NCI-H748 treated with DMSO at 0.1 percent for 48 hours (cell line): ENCODE measurements at places on chromosomes 5 and 9.

GRCh38 chr9:34121996-34122395 is 4.5 kb downstream of the DCAF12 start:
- no peak for DNase-seq

GRCh38 chr5:107340631-107341030 is 330.1 kb downstream of the EFNA5 start:
- DNase-seq = no peak

- no peak for DNase-seq
Measured at GRCh38 chr9:16257604-16258003, 612.9 kb downstream of the BNC2 start.

DNA sequence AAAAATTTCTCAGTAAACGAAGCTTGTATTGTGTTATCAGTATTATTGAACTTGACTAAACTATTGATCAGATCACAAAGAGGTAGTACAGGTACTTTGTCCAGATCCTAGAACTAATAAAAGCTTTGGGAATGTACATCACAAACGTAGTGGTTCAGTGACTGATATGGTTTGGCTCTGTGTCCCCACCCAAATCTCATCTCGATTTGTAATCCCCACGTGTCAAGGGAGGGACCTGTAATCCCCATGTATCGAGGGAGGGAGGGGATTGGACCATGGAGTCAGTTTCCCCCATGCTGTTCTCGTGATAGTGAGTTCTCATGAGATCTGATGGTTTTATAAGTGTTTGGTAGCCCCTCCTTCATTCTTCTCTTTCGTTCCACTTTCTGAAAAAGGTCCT is 100.9 kb downstream of the ARRDC3 start:
- DNase-seq = no peak

DNA sequence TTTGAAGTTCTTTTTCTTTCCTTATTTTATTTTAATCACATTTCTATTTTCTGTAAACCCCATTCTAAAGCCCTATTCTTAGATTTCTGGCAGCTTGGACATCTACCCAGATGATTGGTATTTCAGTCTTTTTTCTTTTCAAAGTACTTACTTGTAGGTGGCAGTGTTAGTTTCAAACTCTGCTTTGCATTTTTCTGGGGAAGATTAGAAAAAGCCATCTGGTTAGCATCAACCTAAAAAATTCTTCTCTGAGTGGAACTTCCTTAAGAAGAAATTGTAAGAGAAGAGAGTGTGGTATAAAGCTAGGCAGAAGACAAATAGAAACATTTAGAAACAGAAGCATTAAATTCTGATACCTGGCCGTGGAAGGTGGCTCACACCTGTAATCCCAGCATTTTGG is 17.2 kb upstream of the TENT2 start:
- DNase-seq = no peak

- DNase-seq = no peak
Measured at GRCh38 chr5:123835421-123835820, 323.4 kb downstream of the CSNK1G3 start.
